ENCODE measurements at places on chromosomes 13 and 19.

- peak; percentile 92 for DNase-seq
Measured at GRCh38 chr19:38769635-38770211, 3.6 kb downstream of the LGALS7 start.

- no peak for DNase-seq
Measured at GRCh38 chr13:23990455-23990854, 93.2 kb upstream of the C1QTNF9B start.

DNA sequence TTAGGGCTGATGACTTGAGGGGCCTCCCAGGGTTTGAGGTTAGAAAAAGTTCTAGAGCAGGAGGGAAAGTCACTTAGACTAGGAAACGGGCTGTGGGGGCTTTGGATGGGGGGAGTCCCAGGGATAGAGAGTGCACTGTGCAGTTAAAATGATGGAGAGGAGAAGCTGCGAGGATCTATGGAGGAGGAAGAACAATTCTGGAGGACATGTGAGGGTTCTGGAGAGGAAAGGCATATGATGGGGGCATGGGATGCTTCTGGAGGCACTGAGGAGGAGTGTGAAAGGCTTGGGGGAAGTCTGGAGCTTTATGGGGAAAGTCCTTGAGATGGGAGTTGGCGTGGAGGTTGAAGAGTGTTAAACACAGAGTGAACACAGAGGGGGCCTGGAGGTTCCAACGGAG, 2.2 kb downstream of the KCNC3 start:
- no peak for DNase-seq

GRCh38 chr13:41547251-41548000, 90.1 kb downstream of the RGCC start:
- no peak for DNase-seq

DNA sequence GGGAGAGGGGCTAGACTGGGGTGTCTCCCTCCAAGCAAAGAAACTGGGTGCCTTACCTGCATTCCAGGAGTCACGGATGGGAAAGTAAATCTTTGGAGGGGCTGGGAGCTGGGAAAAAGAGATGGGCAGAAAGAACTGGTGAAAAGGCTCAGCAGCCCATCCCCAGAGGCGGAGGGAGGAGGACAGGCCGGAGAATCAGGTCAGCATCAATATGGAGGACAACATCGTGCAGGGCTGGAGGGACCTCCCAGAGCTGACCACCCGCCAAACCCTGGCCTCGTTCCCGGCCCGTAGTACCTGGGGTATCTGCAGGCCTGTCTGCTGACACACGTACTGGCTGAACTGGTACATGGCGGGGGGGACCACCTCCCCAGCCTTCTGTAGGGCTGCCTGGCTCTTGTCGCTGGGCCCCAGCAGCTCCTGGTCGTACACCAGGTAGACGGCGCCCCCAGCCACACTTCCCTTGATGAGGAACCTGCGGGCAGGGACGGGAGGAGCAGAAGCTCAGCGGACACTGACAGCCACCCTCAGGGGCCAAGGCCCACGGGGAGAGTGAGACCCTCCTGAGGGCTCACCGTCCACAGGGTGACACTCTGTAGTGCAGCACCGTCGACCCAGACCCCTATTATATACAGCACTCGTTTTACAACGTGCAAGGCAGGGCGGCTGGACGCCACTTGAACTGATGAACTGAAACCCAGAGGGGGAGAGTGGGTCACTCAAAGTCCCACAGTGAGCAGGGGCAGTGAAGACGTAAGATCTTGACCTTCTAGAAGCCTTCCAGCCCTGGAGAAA, 830 bp downstream of the MICOS13 start:
- no peak for DNase-seq

GRCh38 chr13:113351514-113352026, 12.4 kb downstream of the GRTP1 start:
- peak; percentile 37 for DNase-seq

DNA sequence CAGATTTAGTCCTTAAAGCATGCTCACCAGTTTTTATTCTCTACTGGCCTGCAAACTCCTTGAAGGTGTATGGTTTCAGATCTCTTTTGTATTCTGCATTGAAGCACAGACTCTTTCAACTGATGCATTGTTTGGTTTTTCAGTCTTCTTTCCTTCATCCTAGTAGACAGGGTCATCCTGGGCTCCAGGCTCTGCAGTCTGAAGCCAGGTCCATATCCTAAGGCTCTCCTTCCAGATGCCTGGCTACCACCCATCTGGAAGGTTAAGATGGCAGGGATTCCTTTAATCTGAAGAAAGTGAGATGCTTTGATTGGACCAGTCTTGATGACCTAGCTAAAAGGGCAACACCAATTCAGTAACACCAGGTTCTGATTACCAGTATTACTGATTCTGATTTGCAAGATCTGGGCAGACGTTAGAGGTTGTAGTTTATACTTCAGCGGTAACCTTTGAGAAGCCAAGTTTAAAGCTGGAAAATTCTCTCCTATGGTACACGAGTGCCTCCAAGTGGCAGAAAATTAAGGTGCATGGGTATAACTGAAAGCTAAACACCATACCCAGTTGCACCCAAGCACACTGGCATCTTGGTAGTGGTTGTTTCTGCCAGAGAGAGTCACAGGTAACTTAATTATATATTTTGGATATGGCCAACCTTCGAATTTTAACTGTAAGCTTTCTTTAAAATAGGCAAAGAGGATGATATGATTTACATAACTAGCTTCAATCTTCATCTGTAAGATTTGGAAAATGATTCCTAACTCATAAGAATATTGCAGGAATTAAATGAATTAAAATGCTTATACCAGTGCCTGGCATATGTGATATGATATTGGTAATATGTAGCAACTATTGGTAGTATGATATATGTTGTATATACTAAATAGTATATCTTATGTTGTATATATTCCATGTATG, 1651.9 kb upstream of the MIR17HG start:
- DNase-seq, result peak; percentile 51

- DNase-seq, result peak; percentile 41
Measured at GRCh38 chr13:97434397-97435201, 630 bp downstream of the RAP2A start.

DNA sequence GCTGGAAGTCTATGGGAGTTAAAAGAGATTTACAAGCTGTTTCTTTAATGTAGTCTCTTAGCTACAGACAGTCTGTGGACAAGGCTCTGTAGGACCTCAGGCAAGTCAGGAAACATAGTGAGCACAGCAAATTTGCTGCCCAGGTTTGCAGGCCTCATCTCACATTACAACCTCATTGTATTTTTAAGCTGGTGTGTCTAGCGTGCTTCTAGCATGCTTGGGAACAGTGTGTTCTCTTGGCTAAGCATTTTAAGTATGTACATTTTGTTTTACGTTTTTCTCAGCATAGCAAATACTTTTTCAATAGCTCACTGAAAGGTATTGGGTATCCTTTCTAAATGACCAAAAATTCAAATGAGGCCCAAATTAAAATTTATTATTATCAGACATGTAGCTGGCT, 113.2 kb downstream of the STARD13 start:
- no peak for DNase-seq

- DNase-seq, result peak; percentile 10
Measured at GRCh38 chr13:106492588-106493475, 42.6 kb downstream of the EFNB2 start.

- DNase-seq, result peak; percentile 66
Measured at GRCh38 chr19:41955521-41955920, 3.6 kb downstream of the RABAC1 start.

Data from hematopoietic multipotent progenitor cell treated with erythropoietin and hydrocortisone succinate and interleukin-3 and kit ligand, for 6 days (in vitro differentiated cells).